HepG2 (cell line): ENCODE measurements at places on chromosomes 2 and 18.

DNA sequence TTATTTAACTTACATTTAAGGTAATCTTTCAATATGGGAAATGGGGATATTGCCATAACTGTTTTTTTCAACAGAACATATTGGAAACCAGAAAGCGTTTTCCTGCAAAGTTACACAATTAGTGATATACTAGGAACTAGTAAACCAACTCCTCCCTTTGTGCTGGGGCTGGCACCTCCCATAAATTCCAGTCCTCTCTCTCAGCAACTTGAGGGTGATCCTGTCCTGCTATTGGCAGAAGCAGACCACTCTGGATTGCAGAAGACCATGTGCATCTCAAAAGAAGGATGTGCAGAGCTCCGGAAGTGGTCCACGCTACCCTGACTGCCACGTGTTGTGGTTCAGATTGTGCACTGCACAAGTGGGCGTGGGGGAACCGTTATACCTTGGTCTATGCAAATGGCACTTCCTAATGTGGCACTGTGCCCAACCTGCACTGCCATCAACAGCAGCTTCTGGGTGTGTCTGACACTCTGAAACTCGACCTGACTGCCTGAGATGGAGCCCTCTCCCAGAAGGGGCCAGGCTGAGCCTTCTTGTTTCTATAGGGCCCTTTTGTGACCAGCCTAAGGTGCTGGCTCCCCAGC, 219.2 kb downstream of the ZNF516 start:
- DNase-seq, result no peak

DNA sequence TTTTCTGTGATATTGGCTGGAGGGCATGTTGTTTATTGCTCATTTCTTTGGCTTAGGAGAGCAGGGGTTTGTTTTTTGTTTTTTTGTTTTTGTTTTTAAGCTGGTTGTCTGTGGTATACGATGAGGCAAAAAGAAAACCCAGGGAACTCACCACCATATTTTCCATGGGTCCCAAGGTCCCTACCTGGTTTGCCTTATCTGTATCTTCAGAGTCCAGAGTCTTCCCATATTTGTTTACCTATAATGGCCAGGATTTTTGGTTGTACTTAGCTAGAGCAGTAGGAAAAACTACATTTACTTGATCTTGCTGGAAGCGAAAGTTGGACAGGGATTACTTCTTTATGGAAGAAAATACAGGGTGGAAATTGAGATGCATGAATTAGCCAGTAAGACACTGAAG, 9.5 kb downstream of the LCLAT1 start:
- DNase-seq, result peak; percentile 35

GRCh38 chr2:54611830-54612545, 111.5 kb upstream of the EML6 start:
- DNase-seq, result no peak

GRCh38 chr2:229340086-229340760, 69.1 kb upstream of the PID1 start:
- DNase-seq, result no peak

DNA sequence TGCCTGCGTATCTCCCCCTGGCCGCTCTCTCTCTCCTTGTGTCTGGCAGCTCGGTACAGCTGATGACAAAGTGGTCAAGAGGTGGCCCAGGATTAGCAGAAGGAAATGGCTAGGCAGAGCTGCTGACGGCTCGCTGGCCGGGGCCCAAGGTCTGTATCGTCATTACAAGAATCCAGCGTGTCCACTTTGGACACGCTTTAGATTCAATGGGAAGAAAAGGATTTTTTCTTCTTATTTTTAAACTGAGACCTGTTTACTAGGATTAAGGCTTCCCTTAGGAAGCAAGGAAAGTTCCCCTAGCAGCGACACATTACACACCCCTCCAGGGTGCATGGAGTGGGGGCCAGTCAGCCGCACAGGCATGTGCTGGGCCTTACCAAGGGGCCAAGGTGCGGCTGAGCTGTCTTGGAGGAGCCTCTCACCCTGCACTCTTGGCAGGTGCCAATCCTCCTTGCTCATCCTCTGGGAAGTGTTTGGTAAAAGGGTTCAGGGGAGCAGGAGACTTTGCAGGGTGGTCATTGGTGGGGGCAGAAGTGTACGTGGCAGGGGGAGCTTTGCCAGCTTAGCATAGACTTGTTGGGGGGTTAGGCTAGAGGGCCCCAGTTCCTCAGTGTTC, 76.8 kb downstream of the POLR1A start:
- DNase-seq, result no peak

DNA sequence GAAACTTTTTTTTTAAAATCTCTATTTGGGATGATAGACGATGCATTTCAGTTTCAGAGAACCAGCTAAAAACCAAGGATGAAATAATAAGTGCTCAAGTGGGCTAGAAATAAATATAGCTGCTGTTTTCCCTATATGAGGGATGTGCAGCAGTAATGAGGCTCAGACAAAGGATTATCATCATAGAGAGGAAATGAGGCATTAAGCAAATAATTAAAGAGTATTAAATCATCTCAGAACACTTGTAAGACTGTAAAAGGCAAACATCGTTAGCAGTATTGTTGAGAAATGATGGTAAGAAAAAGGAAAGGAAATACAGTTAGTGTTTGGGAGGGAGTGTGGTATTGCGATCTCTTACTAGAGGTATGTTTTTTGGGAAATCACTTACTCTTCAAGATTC, 233.5 kb downstream of the TGIF1 start:
- DNase-seq, result no peak

DNA sequence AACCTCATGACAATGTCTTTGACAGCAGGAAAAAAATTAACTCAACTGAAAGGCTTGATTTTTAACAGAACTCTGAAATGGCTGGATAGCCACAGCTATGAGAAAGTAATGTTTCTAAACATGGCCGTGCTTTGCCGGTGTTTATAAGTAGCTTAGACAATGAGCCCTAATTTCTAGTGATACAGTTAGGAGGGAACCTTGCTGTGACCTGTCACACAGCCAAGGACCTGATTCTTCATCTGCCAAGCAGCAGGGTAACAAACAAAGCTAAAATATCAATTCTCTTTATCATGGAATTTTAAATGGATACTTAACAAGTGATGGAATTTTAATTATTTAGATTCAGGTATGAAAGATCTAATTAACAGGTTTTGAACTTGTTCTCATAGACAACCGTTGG, 24.3 kb upstream of the DYNC2LI1 start:
- DNase-seq, result no peak

DNA sequence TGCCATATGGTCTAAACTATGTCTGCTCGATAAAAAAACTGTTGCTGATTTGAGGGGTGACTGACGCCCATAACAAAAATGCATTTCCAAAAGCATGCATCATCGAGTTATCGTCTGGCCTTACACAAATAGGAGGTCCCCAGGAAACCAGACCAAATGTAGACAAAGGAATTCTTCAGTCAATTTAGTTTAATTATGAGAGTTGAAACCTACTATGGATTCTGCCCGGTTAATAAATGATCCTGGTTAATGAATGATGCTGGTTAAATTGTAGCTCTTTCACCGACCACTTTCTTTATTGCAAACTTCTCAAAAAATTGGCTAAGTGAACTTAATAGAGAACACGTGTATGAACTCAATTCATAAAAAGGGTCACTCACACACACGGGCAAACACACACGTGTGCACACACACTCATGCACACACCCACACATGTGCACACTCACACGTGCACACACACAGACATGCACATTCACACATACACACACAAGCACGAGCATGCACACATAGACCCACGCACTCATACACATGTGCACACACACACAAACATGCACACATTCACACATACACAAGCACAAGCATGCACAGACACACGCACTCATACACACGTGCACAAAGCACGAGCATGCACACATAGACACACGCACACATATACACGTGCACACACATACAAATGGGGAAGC, 59.0 kb upstream of the SALL3 start:
- no peak for DNase-seq

GRCh38 chr2:40321016-40321623, 130.8 kb downstream of the SLC8A1 start:
- no peak for DNase-seq

GRCh38 chr2:28117104-28117596, 226.6 kb downstream of the BABAM2 start:
- peak; percentile 92 for DNase-seq

DNA sequence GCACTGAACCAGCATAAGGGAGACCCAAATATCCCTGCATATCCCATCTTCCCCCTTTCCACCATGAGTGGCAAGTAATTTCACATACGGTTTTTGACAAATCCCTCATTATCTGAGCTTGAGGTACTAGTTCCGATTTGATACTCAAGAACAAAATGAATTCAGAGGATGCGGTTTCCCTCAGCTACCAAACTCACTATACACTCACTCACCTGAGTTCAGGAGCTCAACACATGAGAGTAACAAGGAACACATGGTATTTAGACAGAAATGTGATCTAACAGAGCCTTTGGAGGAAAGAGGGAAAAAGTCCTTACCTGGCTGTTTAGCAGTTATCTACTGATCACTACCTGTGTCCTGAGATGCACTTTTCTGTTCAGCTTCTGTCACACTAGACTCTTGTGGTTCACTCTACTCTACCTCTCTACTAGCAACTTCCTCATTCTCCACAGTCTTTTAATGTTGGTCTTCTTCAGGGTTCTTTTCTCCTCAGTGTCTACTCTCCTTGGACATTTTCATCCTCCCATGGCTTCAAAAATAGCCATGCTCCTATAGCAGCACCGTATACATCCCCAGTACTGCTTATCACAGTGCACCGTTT, 25.1 kb downstream of the ASXL2 start:
- no peak for DNase-seq

- no peak for DNase-seq
Observed at GRCh38 chr18:79917853-79918614, 33.4 kb downstream of the SLC66A2 start.

- DNase-seq, result peak; percentile 64
Observed at GRCh38 chr2:26363323-26363722, 16.7 kb upstream of the ADGRF3 start.

GRCh38 chr18:63951302-63951705, 2.2 kb downstream of the HMSD start:
- no peak for DNase-seq

- DNase-seq, result no peak
Observed at GRCh38 chr18:48675912-48676311, 137.1 kb downstream of the CTIF start.

- no peak for DNase-seq
Observed at GRCh38 chr2:127733816-127734537, 32.7 kb downstream of the SFT2D3 start.

- DNase-seq, result peak; percentile 97
Observed at GRCh38 chr2:215982465-215982875, 30.9 kb downstream of the MREG start.

- DNase-seq, result no peak
Observed at GRCh38 chr2:60337142-60337497, 216.3 kb downstream of the BCL11A start.

- DNase-seq, result no peak
Observed at GRCh38 chr2:131521961-131522781, 5.5 kb upstream of the CCDC74A start.

DNA sequence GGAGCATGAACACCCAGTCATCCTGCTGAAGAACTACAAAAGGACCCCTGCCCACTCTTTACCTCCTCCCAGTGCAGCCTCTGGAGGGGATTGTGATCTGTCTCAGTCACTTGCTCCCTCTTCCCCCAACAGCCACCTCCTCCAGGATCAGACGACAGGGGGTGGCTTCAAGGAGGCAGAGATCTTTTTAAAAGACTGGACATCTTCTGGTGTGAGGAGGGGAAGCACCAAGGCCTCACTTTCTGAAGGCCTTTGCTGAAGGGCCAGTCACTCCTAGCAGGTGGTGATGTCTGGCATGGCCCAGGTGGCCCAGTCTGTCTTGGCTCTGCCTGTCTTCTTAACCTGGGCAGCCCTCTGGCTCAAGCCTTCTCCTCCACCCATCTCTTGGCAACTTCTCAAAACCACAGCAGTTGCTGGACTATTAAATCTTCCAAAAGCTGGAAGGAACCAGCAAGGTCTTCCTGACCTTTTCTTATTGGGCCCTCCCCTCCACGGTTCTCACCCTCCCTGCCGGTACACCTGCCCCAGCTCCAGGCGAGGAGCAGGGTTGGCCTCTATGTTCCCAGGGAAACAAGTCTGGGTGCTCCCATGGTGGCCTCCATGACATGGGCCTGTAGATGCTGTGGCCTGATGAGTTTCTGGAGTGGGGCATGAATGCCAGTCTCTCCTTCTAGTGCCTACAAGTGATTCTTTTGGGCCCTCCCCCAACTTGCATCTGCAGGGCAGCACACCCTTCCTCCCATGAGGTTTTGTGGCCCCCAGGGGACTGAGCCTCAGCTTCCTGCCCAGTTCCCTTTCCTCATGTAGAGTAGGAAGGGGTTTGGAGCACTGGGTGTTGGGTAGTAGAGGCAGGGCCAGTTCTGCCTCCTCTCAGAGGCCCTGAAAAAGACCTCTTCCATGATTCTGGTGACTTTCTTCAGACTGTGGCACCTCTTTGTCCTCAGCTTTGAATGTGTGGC, 5.0 kb upstream of the ATP6V1B1 start:
- no peak for DNase-seq

DNA sequence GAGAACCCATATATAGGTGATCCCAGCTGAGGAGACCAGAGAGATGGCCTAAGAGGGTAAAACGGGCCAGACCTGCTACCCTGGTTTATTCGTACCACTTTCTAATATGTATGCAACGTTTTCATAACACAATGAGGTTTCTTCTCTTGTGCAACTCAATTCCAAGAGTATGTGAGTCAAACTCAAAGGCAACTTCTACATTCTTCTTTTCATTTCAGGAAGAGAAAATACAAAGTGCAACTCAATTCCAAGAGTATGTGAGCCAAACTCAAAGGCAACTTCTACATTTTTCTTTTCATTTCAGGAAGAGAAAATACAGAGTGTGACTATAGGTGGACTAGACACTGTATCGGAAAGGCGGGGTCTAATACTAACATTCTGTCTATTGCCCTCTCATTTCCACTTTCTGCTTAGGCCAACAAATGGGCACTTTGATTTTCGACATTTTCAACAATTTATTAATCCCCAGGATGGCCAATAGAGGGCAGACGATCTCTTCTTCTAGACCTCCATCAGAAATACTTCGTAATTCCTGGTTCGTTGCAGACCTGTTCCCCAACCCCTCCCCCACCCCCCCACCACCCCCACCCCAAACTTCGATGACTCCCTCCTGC, 3.7 kb upstream of the CRIM1 start:
- DNase-seq, result peak; percentile 68
